Prostate gland (tissue), 2 donors: ENCODE measurements at places on chromosomes 7 and 10.

DNA sequence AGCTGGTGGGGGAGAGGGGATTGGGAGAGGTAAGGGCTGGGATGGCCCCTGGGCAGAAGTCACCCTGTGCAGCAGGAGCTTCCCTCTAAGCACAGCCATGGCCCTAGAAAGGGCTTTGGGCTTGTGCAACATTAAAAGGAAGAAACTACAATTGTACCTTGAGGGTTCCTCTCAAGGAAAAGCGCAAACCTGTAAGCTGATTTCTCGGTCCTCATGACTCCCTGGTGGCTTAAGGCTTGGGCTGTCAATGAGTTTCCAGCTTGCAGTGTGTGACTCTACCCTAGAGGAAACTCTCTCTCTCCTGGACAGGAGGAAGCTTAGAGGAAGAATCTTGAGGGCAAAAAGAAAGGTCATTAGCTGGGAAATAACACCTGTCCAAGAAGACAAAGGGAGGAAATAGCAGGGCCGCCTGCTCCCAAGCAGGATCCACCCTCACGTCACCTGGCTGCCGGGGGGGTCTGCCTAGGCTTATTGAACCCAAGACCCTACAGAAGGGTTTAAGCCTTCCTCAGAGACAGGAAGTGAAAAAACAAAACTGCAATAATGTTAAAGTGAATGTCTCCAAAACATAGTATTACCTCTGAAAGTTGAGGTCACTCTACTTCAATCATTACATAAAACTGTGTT is 112.5 kb downstream of the WDR11 start:
- H3K27ac ChIP-seq = no peak overlapping the region
- H3K27me3 ChIP-seq = no peaks in the 10 kb centered on the region

- no peak overlapping the region for H3K4me3 ChIP-seq
- H3K4me1 ChIP-seq = no peaks in the 10 kb centered on the region
- no peak for DNase-seq
- no peaks in the 10 kb centered on the region for H3K36me3 ChIP-seq
- no peak overlapping the region for H3K27ac ChIP-seq
Measured at GRCh38 chr10:60176925-60177324, 212.8 kb downstream of the ANK3 start.

DNA sequence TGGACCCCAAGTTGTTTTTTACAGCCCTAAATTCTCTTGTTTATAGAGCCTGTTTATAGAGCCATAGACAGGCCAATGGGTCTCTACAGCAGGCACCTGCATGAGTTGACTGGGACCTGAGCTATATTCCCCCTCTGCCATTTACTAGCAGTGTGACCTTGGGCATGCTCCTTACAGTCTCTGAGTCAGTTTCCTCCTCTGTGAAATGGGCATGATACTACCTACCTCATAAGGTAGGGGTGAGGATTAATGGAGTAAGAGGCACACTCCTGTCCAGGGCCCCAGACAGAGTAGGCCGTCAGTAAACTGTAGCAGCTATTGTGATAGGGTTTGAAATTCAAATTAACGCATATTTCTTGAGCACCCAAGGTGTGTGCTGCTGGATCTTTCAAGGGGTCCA is 138.1 kb downstream of the TCF7L2 start:
- no peaks in the 10 kb centered on the region for H3K4me1 ChIP-seq
- no peak for DNase-seq
- H3K36me3 ChIP-seq = no peaks in the 10 kb centered on the region
- no peak overlapping the region for H3K4me3 ChIP-seq
- no peaks in the 10 kb centered on the region for H3K27me3 ChIP-seq
- no peak overlapping the region for H3K27ac ChIP-seq

DNA sequence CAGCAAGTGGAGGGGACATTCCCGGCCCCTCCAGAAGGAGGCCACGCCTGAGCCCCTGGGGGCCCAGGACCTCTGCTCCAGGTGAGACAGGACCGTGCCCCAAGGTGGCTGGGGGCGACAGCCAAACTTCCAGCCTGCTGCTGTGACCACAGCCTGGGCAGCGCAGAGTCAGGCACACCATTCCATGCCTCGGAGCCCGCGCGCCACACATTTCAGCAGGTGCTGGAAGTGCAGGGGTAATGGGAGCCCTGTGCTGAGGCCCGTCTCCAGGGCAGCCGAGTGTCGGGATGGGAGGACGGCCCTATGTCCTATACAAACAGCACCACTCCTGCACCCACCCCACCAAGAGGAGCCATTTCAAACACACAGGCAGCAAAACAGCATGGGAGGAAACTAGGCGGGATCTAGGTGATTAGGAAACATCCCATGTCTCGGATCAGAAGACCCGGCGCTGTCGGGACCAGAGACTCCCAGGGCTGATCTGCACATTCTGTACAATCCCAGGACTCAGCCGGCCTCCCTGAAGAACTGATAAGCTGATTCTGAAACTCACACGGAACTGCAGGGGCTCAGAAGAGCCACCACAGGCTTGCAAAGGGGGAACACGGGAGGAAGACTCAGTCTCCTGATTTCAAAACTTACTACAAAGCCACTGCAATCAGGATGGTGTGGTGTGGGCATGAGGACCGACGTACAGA is 272.3 kb downstream of the ELFN1 start:
- H3K36me3 ChIP-seq = no peaks in the 10 kb centered on the region
- H3K4me3 ChIP-seq = no peak overlapping the region
- no peak overlapping the region for H3K27ac ChIP-seq

DNA sequence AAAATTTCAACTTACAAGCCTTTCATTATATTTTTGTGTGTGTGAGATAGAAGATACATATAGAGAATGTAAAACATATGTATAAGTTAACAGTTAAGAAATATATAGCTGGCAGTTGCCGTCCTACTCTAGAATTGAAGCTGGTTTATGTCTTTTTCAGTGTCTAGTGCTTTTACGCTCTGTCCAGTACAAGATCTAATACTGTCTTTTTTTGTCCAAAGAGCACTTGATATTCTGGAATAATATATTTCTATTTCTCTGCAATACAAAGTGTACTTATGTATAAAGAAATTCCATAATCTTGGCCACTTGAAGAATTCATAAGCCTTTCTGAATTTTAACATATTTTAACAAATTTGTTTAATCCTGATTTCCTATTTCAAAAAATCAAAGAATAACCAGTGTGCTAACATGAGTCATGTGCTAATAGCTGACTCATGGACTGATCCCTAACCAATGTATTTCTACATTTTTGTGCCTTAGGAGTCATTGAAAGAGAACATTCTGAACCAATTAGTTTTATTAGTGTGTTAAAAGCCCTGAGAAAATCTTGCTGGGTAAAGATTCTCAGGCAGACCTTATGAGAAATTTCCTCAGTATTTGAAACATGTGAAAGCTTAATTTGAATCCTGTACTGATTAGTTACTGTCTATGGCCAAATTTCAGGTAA is 73.2 kb upstream of the CCAR1 start:
- no peaks in the 10 kb centered on the region for H3K27me3 ChIP-seq
- no peak for DNase-seq
- H3K27ac ChIP-seq = peak overlapping the region; percentile 39
- no peaks in the 10 kb centered on the region for H3K4me1 ChIP-seq
- no peak overlapping the region for H3K4me3 ChIP-seq

- DNase-seq = no peak
- H3K4me1 ChIP-seq = no peaks in the 10 kb centered on the region
- H3K4me3 ChIP-seq = no peak overlapping the region
- no peak overlapping the region for H3K27ac ChIP-seq
Measured at GRCh38 chr10:133042816-133043215, 44.9 kb upstream of the ADGRA1 start.
